T-cell (primary cell): ENCODE measurements at places on chromosomes 11 and 22.

DNA sequence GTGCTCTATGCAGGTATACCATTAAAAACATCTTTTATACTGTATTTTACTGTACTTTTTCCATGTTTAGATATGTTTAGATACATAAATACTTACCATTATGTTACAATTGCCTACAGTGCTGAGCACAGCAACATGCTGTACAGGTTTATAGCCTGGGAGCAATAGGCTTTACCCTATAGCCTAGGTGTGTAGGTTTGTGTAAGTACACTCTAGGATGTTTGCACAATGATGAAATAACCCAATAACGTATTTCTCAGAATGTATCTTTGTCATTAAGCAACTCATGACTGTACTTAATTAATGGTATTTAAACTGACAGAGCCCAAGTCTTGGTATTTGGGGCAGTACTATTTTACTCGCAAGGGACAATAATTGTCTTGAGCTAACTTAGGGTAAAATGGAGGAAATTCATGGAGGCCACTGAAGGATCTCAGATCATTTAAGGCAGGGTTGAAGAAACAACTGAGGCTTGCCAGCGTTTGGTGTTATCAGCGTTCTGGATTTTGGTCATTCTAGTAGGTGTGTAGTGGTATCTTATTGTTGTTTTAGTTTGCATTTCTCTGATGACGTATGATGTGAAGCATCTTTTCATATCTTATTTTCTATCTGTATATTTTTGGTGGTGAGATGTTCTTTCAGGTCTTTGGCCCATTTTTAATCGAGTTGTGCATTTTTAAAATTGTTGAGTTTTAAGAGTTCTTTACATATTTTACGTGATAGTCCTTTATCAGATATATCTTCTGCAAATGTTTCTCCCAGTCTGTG, 42.4 kb downstream of the ADAMTS15 start:
- no peak for DNase-seq

- DNase-seq = no peak
Measured at GRCh38 chr22:27309697-27310096, 491.9 kb downstream of the MN1 start.

GRCh38 chr11:87493516-87493915, 455.8 kb downstream of the TMEM135 start:
- no peak for DNase-seq

DNA sequence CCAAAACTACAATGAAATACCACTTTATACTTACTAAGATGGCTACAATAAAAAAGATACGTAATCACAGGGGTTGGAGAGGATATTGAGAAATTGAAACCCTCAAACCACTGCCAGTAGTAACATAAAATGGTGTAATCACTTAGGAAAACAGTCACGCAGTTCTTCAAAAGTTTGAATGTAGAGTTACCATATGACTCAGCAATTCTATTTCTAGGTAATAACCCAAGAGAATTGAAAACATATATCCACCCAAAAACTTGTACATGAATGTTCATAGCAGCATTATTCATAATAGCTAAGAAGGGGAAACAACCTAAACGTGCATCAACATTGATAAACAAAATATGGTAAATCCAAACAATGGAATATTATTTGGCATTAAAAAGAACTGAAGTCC, 24.4 kb upstream of the PSMA1 start:
- DNase-seq = no peak

GRCh38 chr11:8429483-8429882, 164.5 kb downstream of the STK33 start:
- DNase-seq = no peak

GRCh38 chr11:45982656-45983470, 60.4 kb downstream of the LARGE2 start:
- no peak for DNase-seq

- no peak for DNase-seq
Measured at GRCh38 chr11:35304900-35305460, 114.4 kb downstream of the SLC1A2 start.

DNA sequence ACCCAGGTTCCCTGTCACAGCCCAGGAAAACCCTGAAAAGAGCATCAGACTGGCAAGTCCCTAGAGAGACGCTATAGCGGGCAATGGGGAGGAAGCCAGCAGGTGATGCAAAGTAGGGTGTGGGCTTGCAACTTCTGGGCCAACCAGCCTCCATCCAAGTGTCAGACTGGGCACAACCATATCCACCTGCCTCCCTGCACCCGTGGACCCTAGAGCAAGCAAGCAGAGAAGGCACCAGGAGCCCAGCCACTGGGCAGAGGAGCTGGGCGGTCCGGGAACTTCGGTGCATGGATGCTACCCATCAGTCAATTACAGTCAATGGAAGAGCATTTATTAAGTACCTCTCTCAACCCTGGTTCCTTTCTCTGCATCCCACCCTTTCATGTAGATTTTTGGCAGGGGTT, 2.8 kb downstream of the NECTIN1 start:
- DNase-seq = no peak

- DNase-seq = no peak
Measured at GRCh38 chr11:92848578-92848977, 120.9 kb upstream of the MTNR1B start.

- no peak for DNase-seq
Measured at GRCh38 chr11:115500547-115501501, 3.4 kb downstream of the CADM1 start.

DNA sequence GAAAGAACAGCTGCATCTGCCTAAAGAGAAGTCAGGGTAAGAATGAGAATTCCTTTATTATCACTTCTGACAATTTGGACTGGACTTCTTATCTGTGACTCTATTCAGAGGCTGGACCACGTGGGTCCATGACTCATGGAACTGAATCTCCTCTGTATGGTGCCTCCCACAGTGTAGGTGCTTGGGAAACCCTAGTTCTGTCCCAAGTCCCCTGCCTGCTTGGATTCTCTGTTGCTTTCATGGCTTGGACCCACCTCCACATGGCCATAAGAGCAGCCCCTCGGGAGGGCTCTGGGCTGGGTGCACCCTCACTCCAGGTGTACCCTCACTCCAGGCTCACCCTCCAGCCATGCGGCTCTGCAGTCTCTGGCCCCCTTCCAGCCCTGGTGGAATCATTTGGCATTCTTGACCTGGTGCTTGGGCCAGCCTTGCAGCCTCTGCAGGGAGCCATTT, 153.4 kb downstream of the CACNA1I start:
- no peak for DNase-seq

- no peak for DNase-seq
Measured at GRCh38 chr11:126628790-126629621, 273.5 kb downstream of the ST3GAL4 start.

GRCh38 chr11:70505331-70505731, 107.0 kb downstream of the CTTN start:
- DNase-seq = no peak

- DNase-seq = no peak
Measured at GRCh38 chr11:78688460-78688859, 113.8 kb upstream of the NARS2 start.

DNA sequence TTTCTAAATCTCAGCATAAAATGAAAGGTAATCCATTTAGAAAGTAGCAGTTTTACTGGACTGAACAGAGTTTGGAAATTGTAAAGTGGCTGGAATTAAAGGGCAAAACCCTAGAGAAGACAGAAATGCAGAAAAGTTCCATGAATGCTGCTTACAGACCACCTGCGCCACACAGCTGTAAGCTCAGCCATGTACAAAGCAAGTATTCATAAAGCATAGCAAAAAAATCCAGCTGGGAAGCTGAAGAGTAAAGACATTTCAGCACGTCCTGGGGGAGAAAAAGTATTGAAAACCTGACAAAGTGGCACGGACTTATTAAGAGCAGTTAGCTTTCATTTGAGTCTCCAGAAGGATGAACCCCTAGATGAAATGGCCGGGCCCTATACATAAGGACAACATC, 220.1 kb upstream of the CNTN5 start:
- DNase-seq = no peak

DNA sequence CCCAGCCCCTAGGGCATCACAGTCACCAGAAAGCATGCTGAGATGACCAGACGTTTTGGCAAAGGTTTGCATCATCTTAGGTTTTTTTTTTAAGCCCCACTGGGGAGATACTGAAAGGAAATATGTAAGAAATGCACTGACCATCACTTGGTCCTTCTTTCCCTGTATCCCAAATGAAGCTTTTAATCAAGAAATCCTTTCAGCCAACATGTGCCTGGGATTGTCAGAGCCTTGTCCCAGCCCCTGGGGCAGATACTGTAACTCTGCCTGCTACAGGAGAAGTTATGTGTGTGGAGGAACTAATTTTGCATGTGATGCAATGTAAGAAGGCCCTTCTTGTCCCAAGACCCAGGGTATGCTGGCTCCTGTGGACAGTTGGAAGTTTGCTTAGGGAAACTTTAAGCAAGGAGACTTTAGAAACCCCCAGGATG, 65.6 kb downstream of the PPFIBP2 start:
- no peak for DNase-seq

DNA sequence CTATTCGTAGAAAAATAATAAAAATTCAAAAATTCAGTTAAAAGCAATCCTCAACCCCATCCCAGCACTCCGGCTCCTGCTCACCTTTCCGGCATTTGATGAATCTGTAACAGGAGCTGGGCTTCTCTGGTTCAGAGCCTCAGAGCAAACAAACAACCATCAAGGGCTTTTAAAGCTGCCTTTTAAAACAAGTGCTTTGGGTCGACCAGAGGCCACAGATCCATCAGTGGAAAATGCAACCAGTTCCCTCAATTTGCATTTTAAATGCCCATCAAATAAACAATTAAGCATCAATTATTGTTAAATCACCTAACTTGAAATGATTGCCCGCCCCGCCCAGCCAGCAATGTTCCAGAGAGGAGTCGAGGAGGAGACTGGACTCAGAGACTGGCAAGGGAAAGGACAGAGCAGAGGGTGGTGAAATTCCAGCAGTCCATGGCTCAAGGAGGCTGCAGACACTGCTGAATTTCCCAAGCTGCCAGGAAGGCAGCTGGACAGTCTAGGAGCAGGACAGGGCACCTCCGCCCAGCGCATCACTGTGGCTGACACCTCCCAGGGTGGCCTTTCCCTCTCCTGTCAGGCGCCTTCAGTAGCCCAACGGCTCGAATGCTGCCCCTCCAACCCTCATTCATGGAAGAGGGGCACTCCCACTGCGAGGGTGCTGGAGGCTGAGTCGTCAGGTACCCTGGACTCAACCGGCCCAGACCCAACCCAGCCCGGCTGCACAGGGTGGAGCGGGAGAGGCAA, 7.5 kb downstream of the FXYD6 start:
- DNase-seq = no peak

DNA sequence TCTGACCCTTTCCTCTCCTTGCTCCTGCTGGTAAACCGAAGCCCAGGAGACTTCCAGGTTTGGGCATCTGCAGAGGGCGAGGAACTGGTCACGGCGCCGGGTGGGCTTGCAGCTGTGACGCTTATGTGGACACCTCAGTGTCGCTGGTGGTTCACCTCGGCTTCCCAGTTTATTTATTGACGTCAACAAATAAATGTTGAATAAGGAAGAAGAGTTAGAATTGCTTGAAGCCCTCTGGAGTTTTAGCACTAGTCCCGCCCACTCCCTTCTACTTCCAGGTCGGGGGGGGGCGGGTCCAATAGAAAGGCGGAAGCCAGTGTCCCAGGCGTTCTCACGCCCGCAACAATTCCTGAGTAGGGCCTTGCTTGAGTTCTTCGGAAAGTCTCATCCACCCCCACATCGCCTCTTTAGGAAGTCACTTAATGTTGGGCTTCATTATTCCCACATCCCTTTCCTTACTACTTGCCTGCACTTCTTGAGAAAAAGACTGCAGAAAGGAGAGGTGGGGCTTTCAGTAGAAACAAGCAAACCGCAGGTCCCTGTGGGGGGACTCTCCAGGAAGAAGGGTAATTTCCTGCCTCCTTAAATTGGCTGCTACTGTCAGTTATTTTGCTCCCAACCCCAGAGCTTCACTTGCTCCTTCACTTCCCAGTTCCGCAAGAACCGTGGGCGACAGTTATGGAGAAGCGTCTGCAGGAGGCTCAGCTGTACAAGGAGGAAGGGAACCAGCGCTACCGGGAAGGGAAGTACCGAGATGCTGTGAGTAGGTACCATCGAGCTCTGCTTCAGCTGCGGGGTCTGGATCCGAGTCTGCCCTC, at the start of gene TTC9C:
TTC9C (plus strand) TSS at position 316 of the 818 bp plus-strand sequence; CDS start at position 679, 363 bp downstream.
- DNase-seq = peak; percentile 85

DNA sequence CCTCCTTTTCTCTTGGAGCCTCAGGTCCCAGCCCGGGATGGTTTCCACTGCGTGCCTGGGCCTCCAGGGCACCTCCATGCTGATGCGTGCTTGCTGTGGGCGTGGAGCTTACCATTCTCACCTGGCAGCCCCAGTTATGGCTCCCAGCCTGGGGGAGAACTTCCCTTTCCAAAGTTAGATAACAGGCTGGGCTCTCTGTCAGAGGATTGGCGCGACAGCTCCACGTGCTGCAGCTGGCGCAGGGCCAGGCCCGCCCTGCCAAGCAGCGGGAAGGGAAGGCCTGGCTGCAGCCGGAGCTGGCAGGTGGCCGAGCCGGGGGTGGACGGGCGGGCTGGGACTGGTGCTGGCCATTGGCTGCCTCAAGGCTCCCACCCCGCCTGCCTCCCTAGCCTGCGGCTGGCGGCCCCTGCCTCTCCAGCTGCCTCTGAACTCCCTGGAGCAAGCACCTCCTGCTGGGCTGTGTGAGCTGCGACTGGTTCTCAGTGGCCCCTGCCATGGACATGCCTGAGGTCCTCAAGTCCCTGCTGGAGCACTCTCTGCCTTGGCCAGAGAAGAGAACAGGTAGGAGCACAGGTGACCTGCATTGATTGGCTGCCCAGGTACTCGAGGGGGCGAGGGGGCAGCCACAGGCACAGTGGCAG, 14.6 kb upstream of the TEF start:
- DNase-seq = no peak

DNA sequence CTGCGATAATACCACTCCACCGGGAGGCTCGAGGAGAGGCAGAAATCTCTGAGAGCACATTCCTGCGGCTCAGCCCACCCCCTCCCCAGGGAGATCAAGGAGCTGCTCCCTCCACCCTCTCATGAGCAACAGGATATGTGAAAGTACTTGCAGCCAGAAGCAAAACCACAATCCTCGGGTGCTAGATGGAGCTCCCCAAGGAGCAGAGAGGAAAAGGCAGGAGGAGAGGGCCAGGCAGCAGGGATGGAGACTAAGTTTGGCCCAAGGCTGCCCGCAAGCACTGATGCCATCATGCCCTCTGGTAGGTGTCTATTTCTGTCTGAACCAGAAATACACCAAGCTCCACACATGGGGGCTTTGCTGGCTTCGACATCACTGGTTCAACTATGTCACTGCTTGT, 22.3 kb downstream of the VPS37C start:
- no peak for DNase-seq

- DNase-seq = no peak
Measured at GRCh38 chr22:23400286-23400981, 179.7 kb downstream of the IGLL1 start.

GRCh38 chr22:36208914-36209313, 7.3 kb upstream of the APOL4 start:
- DNase-seq = no peak
